ENCODE measurements at places on chromosomes 2 and 18.

- no peak for DNase-seq
Observed at GRCh38 chr18:44693030-44693784, 12.5 kb downstream of the SETBP1 start.

DNA sequence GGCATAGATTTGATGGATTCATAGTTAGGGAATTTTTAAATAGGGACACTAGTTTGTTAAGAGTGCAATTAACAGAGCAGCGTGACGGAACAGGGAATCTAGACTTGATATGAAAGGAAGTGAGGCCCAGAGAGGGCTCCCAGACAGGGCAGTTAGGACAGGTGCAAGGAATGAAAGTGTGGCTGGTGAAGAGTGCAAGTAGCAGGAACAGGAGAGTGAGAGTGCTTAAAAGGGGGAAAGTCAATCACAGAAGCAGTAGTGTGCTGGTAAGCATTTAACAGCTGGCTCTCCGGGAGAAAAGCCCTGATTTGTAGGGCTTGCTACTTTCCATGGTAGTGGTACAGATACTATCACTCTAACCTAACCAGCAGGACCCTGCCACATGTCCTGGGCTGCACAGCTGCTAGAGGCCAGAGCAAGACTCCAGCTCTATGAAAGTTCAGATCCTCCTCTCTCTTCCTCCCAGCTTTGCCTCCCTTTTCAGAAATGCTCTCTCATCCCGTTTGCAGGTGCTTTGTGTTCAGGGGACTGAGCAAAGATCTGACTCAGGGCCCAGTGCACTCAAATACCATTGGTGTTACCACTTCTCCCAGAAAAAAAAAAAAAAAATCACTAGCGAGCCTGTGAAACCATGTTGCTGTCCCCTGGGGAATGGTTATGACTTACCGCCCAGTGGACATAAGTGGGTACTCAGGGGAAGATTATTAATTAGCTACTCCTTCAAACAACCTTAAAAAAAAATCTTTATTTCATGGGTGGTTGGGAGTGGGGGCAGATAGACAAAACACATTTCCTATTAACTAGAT lies 18.1 kb upstream of the GCFC2 start:
- DNase-seq, result no peak

- no peak for DNase-seq
Observed at GRCh38 chr2:56231361-56231760, 47.6 kb downstream of the CCDC85A start.

- DNase-seq, result no peak
Observed at GRCh38 chr18:39751161-39751560, 2185.6 kb upstream of the CELF4 start.

DNA sequence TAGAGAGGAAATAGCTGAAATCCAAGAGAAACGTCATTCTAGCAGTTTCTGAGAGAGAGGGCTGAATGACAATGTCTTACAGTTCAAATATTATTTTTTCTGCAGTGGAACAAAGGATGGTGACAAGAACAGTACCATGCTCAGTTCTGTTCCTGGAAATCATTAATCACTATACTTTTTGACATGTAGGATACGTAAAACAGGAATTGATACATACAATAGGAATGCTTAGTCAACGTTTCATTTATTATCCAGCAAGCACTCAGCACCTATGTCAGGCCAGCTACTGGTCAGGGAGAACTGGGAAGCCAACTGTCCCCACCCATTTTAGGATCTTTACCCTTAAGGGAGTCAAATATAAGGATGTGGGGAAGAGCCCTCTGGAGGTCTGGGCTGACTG lies 114.7 kb downstream of the DHRS9 start:
- DNase-seq, result no peak

DNA sequence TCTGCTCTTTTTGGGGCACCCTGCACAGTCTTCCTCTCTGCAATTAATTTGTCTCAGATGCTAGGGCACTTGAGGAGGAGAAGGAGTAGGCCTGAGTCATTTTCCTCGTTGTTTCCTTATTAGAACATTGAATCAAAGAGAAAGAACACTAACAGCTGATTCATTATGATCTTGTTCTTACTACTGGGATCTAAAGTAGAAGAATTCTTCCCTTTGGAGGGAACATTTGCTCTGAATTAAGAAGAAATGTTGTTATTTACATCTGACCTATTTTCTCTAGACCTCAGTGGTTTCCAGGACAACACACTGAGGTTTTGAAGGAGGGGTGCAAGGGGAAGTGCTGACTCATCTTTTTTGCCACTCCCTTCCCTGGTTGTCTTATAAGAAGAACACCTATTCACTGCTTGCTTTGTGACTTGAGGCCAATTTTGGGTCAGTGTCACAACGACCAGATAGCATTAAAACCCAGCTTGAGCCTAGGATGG lies 24.3 kb upstream of the STAT1 start:
- DNase-seq, result no peak

DNA sequence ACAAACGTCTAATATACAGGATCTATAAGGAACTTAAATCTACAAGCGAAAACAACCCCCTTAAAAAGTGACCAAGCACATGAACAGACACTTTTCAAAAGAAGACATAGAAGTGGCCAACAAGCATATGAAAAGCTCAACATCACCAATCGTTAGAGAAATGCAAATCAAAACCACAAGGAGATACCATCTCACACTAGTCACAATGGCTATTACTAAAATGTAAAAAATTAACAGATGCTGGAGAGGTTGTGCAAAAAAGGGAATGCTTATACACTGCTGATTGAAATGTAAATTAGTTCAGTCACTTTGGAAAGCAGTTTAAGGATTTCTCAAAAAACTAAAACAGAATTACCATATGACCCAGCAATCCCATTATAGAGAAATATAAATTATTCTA lies 1148.5 kb upstream of the FAM98A start:
- no peak for DNase-seq

- no peak for DNase-seq
Observed at GRCh38 chr2:126507425-126507911, 148.5 kb upstream of the GYPC start.

- no peak for DNase-seq
Observed at GRCh38 chr18:61261870-61262269, 71.4 kb upstream of the CDH20 start.

DNA sequence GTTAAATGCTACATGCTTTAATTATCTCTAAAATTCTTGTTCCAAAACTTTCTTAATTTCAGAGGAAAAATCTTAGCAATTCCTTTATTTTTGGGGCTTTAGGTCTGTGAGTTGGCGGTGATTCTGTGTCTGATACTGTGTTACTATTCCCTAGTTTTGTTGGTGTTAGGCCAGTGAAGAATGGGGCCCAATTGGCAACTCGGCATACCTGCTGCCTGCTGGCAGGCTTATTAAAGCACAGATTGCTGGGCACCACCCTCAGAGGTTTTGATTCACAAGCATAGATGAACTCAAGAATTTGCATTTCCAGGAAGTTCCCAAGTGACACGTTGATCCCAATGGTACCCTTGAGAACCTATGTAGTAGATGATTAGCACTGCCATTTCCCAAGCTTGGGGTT lies 101.6 kb downstream of the OSBPL6 start:
- DNase-seq, result no peak

GRCh38 chr2:134282629-134283400 lies 28.9 kb downstream of the MGAT5 start:
- no peak for DNase-seq

- no peak for DNase-seq
Observed at GRCh38 chr2:213787869-213788268, 503.6 kb downstream of the SPAG16 start.

DNA sequence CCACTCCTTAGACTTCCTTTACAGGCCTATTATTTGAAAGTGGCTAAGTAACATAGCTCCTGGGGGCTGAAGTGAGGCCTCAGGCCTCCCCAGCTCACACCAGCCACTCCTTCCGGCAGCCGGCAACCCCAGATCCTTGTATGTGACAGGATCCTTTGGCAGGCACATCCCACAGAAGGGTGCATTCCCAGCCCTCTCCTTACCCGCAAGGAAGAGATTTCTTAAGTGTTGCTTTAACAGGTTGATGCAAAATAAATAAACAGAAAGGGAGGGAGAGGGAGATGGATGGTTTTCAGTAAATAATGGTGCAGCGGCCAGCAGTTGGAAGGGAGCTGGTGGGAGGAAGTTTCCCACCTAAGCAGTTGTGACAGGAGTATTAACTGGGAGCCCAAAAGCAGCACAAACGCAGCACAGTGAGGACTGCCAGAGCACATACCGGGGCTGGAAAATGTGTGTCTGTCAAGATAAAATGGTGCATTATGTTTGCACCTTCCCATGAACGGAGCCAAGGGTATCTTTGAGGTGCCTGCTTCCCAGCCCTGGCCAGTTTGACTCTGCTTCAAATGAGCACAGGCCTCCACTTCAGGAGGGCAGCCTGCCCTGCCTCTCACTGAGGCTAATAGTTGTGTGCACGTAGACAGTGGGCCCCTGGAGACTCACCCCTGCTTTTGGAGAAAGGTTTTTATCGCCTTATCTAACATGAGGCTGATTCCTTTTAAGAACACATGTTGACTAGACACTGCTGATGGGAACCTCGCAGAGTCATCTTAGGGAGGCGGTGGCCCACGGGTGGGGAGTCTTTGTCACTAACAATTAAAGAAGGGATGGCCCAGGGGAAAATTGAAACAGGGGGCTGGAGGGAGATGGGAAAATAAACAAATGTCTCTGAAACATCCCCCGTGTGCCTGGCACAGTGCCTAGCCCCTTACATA lies 32.8 kb downstream of the NRP2 start:
- DNase-seq, result no peak

GRCh38 chr2:20530520-20530919 lies 83.6 kb downstream of the RHOB start:
- DNase-seq, result no peak

DNA sequence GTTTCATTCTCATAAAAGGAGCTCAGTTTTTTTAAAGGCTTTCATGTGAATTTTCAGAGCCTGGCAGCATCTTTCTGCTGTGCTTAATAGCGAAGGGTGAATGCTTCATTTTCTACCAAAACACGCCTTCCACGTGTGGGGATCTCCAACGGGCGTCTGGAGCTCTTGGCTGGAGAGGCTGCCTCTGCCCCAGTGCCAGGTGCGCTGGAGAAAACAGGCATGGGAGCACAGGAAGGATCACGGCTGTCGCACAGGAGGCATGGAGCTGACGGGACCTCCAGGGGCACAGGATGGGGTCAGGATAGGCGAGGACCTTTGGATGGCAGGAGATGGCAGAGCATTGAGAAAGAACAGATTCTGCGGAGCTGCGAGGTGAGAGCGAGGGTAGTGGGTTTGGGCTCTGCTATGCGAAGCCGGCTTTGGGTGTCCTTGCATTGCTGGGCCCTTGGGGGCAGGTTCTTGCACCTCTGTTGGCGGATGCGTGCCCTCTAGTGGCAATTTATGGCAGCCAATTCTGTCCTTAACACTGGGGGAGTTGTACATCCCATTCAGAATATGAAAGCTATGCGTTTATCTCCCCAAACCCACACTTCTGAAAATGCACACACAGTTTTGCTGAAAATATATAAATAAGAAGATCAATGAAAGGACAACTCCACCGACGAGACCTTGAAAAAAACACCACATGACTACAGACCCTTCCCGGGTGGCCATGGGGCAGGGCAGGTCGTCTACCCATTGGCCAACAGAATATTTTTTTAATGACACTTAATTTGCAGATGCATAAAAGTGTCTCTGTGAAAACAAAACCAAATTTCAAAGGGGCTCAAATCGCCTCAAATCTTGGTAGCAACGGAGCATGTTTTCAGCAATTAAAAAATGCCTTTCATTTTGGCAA lies 90.4 kb upstream of the SLC35G4 start:
- DNase-seq, result no peak

- DNase-seq, result no peak
Observed at GRCh38 chr2:149183187-149183586, 144.7 kb downstream of the LYPD6B start.

DNA sequence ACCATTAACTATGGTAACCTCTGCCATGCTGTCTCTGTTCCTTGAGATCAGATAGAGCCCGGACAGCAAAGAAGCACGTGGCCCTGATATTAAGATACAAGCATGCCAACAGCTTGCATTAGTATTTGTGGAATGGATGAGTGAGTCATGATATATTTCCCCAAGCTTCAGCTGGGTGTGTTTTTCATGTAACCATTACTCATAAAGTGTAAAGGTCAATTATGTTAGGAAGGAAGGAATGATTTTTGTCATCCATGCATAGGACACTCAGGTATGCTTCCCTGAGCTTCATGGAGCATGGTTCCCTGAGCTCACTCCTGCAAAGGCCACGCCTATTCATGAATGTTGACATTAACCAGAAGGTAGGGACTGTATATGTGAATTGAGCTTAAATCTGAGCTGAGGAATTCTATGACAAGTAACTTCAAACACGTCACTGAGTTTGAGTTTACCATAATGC lies 74.6 kb downstream of the ARL4C start:
- DNase-seq, result no peak

DNA sequence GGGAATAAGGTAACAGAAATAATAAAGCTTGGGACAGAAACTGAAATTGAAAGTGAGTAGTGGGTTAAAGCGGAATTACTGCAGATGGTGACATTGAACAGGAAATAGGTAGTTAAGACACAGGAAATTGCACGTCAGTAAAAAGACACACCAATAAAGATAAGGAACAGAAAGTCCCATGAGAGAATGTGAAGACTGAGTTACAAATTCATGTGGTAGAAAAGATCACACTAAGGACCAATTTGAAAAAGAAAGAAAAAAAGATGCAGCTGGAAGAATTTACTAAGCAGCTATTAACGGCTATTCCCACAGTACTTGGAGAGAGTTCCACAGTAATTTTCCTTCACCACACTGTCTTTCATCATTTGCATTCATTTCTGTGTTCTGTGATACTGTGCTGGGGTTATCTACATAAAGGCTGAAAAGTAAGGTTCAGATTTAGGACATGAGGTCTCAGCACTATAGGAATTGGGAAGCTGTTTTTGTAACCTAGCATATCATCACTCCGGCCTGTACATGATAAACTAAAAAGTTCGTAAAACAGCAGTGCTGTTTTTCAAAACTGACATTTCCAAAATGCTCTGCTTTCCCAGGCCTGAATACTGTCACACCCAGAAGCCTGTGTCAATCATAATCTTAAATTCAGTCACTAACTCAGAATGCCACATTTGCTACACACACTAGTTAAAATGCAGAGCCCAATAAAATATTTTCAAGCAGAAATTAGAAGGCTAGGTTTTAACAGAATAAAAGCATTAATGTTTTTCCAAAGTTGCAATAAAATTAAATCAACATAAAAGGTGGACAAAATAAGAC lies 42.9 kb downstream of the SRBD1 start:
- no peak for DNase-seq

DNA sequence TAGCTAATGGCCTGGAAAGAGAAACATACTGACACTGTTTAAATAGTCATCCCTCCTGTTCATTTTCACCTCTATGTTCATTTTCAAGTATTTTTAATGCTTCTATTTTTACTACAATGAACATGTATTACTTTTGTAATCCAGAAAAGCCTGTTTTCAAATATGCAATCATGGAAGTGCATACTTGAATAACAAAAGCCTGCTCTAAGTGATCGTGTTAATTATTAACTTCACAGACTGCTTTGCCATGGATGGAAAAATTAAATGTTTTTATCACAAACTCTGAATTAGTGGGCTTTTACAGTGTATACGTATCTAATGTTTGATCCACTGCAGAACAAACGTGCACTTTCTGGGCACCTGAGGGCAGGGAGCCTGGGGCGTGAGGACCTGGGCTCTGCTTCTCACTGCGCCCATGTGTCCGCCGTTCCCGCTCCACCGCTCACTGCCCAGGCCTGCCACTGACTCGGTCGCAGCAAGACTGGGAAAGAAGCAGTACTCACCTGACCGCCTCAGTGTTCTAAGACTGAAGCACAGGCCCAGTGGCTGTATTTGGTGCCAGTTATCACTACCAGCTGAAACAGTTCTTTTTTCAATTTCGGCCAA lies 80.6 kb downstream of the UXS1 start:
- no peak for DNase-seq

- DNase-seq, result no peak
Observed at GRCh38 chr18:26208977-26209376, 17.3 kb upstream of the TAF4B start.

Data from GOT3 (cell line).